ENCODE measurements at places on chromosomes 2 and 18. TPM values are rescaled to one million over a fixed set of nuclear protein-coding genes. Genes with fewer than 3 reads are reported as not detected.

The ALLC gene
- polyA plus RNA-seq = not detected

The KCNJ3 gene
- not detected for polyA plus RNA-seq

The LRRTM4 gene
- polyA plus RNA-seq = not detected

The CTDSP1 gene
- polyA plus RNA-seq = 18.8 TPM

The MC5R gene
- not detected for polyA plus RNA-seq

The CHST10 gene
- polyA plus RNA-seq = not detected

- DNase-seq = no peak
Measured at GRCh38 chr2:228841475-228841874, 429.6 kb downstream of the PID1 start.

DNA sequence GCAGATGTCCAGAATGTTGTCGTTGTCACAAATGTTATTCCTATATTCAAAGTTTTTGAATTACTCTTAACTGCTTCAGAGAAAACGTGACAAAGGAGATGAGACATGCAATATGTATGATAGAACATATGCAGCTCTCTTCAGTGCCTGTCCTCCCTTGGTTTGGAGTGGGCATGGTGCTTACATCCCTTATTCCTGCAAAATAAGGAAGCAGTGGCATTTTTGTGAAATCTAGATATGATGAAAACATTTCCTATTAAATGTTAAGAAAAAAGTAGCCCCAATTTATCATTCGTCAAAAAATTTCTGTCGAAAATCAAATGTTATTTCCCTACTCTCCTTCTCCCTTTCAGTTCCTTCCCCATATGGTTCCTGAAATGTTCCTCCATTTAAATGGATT is 457.5 kb upstream of the FANCL start:
- no peak for DNase-seq

- DNase-seq = no peak
Measured at GRCh38 chr18:25736516-25736915, 353.9 kb downstream of the SS18 start.

GRCh38 chr18:46161703-46162396 is 57.7 kb downstream of the HAUS1 start:
- peak; percentile 47 for DNase-seq

- no peak for DNase-seq
Measured at GRCh38 chr2:211967234-211967633, 571.4 kb downstream of the ERBB4 start.

DNA sequence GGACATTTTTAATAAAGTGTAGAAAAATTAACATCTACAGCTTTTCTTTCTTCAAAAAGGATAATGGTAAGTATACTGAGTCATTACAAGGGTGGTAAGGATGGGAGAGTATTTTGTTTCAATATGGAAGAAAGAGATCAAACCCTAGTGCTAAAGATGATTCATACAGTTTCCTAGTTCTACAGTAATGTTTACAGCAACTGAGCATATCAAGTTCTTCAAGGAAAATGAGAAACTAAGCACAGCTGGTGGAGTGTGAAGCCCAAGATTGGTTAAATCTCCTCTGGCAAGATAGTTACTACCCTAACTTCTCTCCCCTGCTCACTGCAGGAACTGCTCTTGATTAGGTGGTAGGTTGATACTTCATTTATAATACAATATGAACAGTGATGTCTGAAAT is 467.5 kb downstream of the XIRP2 start:
- DNase-seq = no peak

GRCh38 chr2:222710736-222711135 is 39.3 kb downstream of the MOGAT1 start:
- no peak for DNase-seq

GRCh38 chr2:217993817-217994463 is 8.9 kb downstream of the TNS1 start:
- no peak for DNase-seq

GRCh38 chr2:85537600-85538506 is 1.1 kb upstream of the MAT2A start:
- no peak for DNase-seq

GRCh38 chr2:227219312-227220105 is 55.1 kb downstream of the COL4A3 start:
- DNase-seq = no peak

GRCh38 chr2:7437141-7437540 is 519.9 kb downstream of the RNF144A start:
- no peak for DNase-seq

GRCh38 chr2:149451417-149452165 is 121.2 kb downstream of the LYPD6 start:
- no peak for DNase-seq

DNA sequence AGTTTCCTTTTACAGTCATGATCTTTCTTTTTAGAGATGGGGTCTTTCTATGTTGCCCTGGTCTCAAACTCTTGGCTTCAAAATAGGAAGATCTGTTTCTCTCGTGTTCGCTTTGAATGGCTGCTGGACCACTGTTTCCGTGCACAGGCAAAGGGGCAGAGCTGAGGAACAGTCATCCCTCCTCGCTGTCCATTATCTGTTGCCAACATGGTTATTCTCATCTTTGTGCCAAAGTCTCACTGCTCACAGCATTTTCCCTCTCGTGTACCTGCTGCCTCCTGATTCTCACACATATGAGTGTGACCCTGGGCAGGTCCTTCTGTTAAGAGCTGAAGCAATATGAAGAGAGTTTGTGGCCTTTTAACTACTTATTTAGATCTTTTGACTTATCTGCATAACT is 28.0 kb upstream of the CCNYL1 start:
- no peak for DNase-seq

- no peak for DNase-seq
Measured at GRCh38 chr18:26073758-26074157, 16.7 kb downstream of the SS18 start.

GRCh38 chr2:71831193-71831577 is 316.5 kb downstream of the CYP26B1 start:
- no peak for DNase-seq

GRCh38 chr2:74877781-74878433 is 44.0 kb downstream of the HK2 start:
- DNase-seq = no peak

DNA sequence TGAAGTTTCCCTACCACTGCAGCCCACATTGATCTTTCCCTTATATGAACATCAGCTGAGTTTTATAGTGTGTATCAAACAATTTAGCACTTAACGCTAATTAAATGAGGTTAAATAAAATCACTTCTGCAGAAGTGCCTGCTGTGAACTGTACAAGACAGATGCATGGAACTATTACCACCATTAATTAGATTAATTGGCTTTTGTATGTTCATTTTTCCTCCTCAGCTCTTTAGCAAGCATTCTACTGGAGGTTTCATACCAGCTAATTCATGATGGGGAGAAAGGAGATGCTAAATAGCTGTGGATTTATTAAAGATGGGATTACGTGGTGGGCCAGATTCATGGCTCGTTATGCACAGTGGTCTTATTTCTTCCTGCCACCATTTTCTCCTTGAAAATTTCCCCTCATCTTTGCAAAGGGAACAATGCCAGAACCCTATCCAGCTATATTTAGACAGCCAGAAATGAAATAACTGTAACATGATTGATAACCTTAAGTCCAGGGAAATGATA is 96.7 kb downstream of the CNTNAP5 start:
- no peak for DNase-seq

- DNase-seq = peak; percentile 78
Measured at GRCh38 chr2:86038291-86039081, 67.2 kb downstream of the POLR1A start.

- DNase-seq = no peak
Measured at GRCh38 chr2:213121690-213122089, 29.7 kb downstream of the IKZF2 start.

DNA sequence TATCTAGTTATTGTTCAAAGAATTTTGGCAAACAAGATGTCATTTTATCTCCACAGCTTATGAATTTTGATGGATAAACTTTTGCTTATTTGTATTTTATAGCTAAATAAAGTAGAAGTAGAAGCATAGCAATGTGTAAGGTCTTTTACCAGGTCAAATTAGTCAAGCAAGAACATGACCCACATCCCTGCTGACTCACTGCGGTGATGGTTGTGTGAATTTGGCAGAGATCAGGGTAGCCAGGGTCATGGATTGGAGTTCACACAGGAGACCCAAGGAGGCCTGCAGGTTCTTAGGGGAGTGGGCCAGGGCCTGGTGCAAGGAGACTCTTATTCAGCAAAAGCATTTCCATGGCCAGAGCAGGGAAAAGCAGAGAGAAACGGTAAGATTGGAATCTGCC is 18.7 kb downstream of the SP140 start:
- no peak for DNase-seq

- DNase-seq = no peak
Measured at GRCh38 chr2:174585657-174586252, 11.8 kb downstream of the WIPF1 start.

DNA sequence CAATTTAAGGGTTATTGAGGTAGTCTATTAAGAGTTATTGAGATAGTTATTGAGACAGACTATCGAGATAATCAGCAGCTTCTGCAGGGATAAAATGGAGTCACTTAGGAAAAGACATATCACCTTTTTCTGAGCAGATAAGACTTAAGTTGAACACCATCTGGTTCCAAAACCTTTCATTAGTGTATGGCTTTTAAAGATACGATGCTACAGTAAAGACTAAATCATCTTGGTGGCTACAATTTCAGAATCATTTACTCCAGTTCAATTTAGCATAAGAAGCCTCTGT is 68.6 kb upstream of the DNAJC10 start:
- no peak for DNase-seq

- DNase-seq = peak; percentile 46
Measured at GRCh38 chr2:207311316-207312005, 145.7 kb upstream of the KLF7 start.
